T-helper 17 cell (primary cell): ENCODE measurements at places on chromosomes 4 and X.

DNA sequence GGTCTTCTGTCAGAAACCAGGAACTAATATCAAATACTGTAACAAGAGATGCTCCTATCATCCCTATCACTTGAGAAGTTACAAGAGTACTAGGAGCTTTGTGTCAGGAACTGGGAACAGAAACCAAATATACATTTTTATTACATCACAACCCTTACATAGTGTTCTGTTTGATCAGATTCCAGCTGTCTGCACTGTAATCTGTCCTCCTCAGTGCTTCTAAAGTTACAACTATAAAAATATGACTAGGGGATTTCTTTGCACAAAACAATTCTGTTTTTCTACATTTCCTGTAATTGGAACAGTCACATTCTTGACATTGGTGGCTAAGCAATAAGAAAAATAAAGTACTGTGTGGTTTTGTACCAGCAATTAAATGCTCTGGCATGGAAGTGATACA is 686.0 kb downstream of the PDHA2 start:
- no peak for DNase-seq

DNA sequence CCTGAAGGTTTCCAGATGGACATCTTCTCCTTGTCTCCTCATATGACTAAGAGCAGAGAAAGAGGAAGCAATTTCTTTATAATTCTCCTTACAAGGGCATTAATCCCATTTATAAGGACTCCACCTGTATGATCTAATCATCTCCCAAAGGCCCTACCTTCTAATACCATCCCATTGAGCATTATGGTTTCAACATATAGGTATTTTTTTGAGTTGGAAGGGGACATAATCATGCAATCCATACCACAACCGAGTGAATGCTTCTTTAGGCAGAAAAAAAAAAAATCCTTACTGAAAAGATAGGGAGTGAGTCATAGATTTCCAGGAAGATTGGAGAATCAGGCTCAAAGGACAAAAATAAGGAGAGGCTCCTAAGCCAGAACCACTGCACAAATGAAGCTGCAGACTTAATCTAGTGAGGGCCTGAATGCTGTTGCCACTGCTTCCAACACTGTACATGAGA is 312.5 kb upstream of the HS3ST1 start:
- DNase-seq = no peak

GRCh38 chr4:7557456-7557855 is 122.7 kb upstream of the PSAPL1 start:
- no peak for DNase-seq

DNA sequence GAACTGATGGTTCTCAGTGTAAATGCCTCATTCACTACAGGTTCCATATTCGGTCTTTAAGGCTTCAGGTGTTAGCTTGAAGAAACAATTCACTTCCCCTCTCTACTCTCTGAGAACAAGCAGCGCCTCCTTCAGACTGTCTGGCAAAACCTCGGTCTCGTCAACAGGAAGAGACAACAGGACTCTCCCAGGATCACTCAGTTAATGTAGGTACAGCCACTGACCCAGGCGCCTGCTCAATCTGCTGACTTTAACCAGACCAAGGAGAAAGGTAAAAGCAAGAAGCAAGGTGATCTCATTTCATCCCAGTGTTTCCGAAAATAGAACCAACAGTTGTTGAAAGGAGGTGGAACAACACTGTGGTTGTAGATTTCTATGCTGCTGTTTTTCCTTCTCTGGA is 102.2 kb downstream of the SLC2A9 start:
- DNase-seq = no peak
